ENCODE measurements at places on chromosomes 11 and 22. TPM values are rescaled to one million over a fixed set of nuclear protein-coding genes. Genes with fewer than 3 reads are reported as not detected.

GRCh38 chr22:24801901-24802465 is 4.0 kb upstream of the SGSM1 start:
- no peaks in the 10 kb centered on the region for H3K36me3 ChIP-seq
- H3K4me1 ChIP-seq, result peaks cover 6% of the 10 kb centered on the region
- H3K27ac ChIP-seq, result no peak overlapping the region
- no peak for DNase-seq
- H3K4me3 ChIP-seq, result no peak overlapping the region
- no peaks in the 10 kb centered on the region for H3K27me3 ChIP-seq

DNA sequence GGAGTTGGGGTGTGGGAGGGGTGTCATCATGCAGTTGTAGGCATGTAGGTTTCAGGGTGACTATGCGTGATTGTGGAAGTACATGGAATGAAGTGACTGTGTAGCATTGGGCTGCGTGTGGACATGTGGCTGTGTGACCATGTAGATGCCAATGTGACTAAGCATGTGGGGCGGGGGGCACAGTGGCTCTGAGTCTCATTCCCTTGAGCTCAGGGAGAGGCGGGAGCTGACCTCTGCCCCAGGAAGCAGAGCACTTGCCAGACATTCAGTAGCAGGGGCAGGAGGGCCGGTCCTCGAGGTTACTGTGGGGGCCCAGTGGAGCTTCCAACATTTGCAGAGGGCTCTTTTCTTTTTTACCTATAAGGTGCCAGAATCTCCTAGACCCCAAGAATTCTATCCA is 440 bp upstream of the KLHL35 start:
- no peak overlapping the region for H3K27ac ChIP-seq
- H3K27me3 ChIP-seq, result peaks cover 64% of the 10 kb centered on the region
- no peak for DNase-seq
- H3K36me3 ChIP-seq, result no peaks in the 10 kb centered on the region
- H3K4me1 ChIP-seq, result peaks cover 27% of the 10 kb centered on the region
- H3K4me3 ChIP-seq, result no peak overlapping the region

DNA sequence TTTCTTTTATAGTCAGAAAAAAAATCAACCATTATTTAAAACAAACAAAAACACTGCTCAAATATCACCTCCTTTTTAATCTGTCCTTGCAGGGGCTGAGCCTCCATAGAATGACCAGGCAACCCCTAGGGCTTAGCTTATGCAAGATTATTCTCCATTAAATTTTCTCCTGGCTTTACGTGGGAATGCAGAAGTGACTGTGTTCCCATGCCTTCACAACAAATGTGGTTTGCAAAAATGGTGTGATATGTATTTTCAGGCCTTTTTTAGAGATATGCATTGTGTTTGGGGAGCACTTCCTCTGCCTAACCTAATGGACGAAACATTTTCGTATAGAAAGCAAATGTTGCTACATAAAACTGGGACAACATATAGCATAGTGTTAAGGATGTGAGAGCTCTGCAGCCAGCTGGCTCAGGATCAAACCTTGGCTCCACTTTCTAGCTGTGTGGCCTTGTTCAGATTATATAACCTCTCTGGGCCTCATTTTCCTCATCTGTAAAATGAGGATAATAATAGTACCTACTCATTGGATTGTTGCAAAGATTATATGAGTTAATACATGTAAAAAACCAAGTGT is 82.6 kb downstream of the PARVA start:
- no peak overlapping the region for H3K4me3 ChIP-seq
- no peaks in the 10 kb centered on the region for H3K27me3 ChIP-seq
- no peak for DNase-seq

- no peak for DNase-seq
- no peak overlapping the region for H3K27ac ChIP-seq
- no peaks in the 10 kb centered on the region for H3K4me1 ChIP-seq
- H3K36me3 ChIP-seq, result no peaks in the 10 kb centered on the region
Observed at GRCh38 chr11:97279341-97279740, 889.5 kb downstream of the JRKL start.

GRCh38 chr11:2153581-2154194 is 7.3 kb downstream of the INS start:
- H3K27ac ChIP-seq, result no peak overlapping the region
- no peak overlapping the region for H3K4me3 ChIP-seq
- H3K27me3 ChIP-seq, result no peaks in the 10 kb centered on the region
- DNase-seq, result no peak

- no peaks in the 10 kb centered on the region for H3K27me3 ChIP-seq
- peaks cover 21% of the 10 kb centered on the region for H3K4me1 ChIP-seq
- DNase-seq, result no peak
Observed at GRCh38 chr11:15861256-15861655, 495.1 kb downstream of the SOX6 start.

The TMEM45B gene
- 85.3 TPM for total RNA-seq

The ALDH3B2 gene
- total RNA-seq, result 131 TPM

DNA sequence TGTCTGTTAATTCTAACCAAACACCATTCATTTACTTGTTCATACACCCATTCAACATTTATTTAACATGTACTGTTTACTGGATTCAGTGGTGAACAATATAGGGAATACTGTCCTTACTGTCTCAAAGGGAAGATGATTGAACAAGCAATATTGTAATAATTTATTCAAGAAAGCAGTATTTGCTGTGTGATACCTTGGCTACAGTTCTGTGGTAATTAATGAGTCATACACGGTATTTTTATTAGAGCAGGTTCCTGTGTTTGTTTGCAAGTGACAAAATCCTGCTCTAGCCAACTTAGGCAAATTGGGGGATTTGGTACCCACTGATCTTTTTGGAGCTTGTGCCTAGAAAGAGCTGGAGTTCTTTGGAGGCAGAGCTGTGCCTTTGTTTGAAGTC is 15.7 kb downstream of the PIH1D2 start:
- H3K4me3 ChIP-seq, result no peak overlapping the region
- H3K36me3 ChIP-seq, result no peaks in the 10 kb centered on the region
- H3K4me1 ChIP-seq, result no peaks in the 10 kb centered on the region
- H3K27me3 ChIP-seq, result no peaks in the 10 kb centered on the region

The GLB1L3 gene
- total RNA-seq, result not detected

Measured in esophagus squamous epithelium (tissue), 5 donors.